ENCODE measurements at places on chromosomes 13 and 19.

GRCh38 chr13:99037756-99038155 lies 59.9 kb upstream of the DOCK9 start:
- DNase-seq: no peak

DNA sequence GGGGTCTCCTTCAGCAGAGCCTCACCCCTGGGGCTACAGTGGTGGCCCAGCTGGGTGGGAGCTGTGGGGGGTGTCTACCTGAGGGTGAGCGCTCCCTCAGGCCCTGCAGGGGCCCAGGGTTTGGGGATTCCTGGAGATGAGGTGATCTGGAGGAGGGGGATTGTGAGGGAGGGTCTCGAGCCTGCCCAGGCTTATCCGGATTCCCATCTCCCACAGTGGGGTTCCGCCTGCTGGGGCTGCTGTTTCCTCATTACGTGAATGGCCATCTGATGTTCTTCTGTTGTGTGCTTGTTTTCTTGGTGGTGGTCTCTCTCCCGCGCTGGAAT lies 4.4 kb downstream of the PPP1R37 start:
- DNase-seq: no peak

GRCh38 chr19:1672038-1672768 lies 19.8 kb upstream of the TCF3 start:
- no peak for DNase-seq

- no peak for DNase-seq
Observed at GRCh38 chr13:51270623-51271415, 48.6 kb downstream of the FAM124A start.

- no peak for DNase-seq
Observed at GRCh38 chr13:103044056-103044455, 22.2 kb downstream of the SLC10A2 start.

- no peak for DNase-seq
Observed at GRCh38 chr13:32125751-32126150, 94.2 kb downstream of the FRY start.

GRCh38 chr19:18666317-18666716 lies 17.2 kb upstream of the CRTC1 start:
- no peak for DNase-seq

GRCh38 chr19:18174983-18175382 lies 1.4 kb downstream of the IFI30 start:
- DNase-seq: no peak

DNA sequence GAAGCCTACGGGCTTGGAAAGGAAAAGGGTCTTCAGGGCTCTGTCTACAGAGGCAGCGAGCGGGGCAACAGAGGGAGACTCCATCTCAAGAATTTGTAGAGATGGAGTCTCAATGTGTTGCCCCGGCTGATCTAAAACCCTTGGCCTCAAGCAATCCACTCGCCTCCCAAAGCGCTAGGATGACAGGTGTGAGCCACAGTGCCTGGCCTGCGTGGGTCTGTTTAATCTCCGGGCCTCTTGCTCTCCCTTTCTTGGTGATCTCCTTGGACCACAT lies 8.1 kb downstream of the RPS9 start:
- DNase-seq: no peak

DNA sequence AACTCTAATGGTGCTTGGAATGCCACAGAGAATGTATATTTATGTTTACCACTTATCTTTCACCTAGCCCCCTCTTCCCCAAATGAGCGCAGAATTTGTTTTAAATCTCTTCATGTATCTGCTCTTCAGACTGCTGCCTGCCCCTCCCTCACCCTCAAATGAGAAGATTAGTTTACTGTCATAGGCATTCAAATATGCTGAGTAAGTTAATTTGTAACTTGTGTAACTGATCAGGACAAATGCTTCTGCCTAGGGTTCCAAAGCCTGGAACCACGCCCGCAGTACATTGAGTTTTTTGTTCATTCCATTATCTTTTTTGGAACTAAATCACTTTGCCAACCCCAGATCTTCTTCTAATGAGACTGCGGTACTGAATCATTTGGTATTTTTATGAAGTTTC lies 74.5 kb downstream of the ATP8A2 start:
- DNase-seq: no peak

DNA sequence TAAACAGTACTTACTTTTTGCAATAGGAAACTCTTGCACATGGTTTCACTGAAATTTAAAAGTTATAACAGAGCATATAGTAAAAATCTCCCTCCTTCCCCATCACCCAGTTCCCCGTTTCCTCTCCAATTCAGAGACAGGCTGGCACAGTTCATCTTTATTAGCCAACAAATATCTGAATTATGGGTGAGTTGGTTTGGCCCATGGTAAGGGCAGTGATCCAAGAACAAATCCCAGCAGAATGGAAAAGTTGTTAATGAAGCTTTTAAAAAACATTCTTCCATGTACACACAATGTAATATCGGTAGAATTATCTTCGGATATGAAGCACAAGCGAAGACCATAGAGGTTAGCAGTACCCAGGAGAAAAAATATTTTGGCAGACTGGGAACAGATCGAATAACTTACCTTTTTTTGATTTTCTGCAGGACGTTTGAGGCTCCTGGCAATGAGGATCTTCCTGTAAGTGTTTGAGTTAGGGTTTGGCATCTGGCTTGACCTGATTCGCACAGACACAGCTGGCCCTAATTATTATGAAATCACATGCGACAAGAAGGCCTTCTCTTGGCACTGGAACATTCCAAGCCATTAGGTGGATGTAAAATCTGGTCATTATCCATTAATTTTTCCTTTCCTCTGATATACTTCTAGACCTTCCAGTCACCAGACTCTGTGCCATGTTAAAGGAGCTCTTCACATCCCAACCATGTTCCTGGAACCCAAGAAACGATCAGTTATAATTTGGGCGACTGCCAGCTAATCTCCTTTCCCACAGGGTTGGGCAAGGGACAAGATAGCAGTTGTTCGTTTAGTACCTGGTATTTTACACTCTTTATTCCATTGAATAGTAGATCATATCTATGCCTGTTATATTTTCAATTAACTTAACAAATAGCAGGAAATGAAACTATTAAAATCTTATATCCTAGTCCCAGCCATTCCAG lies 139.4 kb upstream of the TSC22D1 start:
- no peak for DNase-seq

DNA sequence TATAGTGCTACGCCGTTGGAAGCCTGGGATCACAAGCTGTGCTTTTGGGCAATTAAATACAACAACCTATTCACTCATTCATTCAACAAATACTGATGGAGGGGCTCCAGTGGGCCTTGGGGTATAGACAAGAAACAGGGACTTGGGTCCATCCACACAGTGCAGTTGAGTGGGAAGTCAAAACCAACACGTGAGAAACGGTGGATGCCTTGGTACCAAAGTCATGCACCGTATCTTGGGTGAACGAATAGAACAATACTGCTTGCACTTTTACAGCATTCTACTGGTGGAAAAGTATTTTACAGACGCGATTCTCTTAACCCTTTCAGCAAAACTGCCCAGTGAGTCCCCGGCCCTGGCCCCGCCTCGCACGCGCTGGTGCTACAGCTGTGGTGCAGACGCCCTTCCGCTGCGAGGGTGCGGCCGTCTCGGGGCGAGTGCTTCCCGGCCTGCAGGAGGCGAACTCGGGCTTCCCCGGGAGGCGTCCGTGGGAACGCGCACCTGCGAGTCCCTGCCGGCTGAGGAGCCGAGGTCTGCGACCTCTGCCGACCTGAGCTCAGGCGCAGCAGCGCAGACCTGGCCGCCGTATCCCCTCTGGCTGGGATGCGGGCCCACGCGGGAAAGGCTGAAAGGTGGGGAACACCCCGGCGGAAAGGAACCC lies 8.3 kb downstream of the TNFRSF19 start:
- peak; percentile 19 for DNase-seq

- DNase-seq: no peak
Observed at GRCh38 chr13:49020940-49021553, 45.3 kb downstream of the FNDC3A start.

DNA sequence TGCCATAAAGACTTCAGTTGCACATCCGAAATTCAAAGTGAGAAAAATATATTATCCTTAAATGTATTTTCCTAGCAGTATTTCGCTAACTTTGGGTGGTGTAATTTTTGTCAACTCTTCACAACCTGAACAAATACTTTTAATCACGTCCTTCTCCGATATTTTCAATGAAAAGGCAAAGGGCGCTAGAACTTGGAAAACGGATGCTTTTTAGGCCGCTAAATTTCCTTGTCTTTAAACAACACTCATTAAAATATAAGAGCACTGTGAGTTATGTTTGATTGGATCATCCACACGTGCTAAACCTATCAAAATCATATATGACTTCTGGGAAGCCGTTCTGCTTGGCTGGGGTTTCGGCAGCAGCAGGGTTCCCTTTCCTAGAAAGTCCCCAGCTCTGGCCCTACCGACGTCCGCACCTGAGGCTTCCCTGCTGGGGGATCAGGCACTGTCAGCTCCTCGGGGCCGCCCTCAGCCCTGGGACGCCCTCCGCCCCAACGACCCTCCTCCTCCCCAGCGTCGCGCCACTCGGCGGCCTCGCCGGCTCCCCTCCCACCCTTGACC lies 462 bp upstream of the MPHOSPH8 start:
- no peak for DNase-seq

DNA sequence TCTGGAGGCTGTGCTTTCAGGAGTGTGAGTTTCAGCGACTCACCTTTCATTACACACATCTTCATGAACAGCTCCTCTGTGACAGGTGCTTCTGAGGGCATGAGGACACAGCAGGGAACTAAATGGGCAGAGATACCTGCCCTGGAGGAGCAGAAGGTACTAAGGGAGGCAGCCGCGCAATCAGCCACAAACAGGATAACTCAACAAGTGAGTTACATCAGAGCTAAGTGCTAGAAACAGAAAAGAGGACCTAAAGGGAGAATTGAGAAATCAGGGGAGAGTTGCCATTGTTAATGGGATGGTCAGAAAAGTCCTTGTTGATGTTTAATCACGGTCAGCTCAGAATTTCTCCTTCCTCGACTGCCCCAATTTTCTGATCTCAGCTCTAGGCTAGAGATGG lies 42.5 kb downstream of the SYDE1 start:
- DNase-seq: no peak

GRCh38 chr13:44523146-44524015 lies 52.7 kb downstream of the TSC22D1 start:
- no peak for DNase-seq

DNA sequence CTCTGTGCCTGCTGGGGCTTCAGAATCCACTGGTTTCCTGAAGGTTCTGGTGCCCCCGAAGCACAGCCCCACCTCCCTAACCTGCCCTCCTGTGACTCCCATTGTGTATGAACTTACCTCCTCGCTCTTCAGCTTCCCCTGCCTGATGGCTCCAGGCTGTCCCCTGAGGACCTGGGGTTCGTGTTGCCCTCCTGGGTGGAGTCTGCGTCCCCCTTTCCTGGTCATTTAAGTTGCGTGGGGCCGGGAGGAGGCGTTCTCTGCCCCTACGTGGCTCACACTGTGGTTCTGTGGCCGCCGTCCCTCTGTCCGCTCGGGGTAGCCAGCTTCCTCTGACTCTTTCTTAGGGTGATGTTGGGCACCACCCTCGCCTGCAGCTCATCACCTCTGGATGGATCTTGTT lies 13.9 kb downstream of the TFDP1 start:
- no peak for DNase-seq

GRCh38 chr13:50467156-50468110 lies 376.1 kb downstream of the DLEU7 start:
- no peak for DNase-seq

- DNase-seq: no peak
Observed at GRCh38 chr13:30859326-30859725, 46.7 kb upstream of the MEDAG start.
